ENCODE measurements at places on chromosomes 16 and 17. TPM values are rescaled to one million over a fixed set of nuclear protein-coding genes. Genes with fewer than 3 reads are reported as not detected.

KRT31 gene
- total RNA-seq: not detected

GNGT2 gene
- total RNA-seq: 40.2 TPM

MAPT gene
- total RNA-seq: 0.57 TPM

TMIGD1 gene
- total RNA-seq: not detected

NT5M gene
- 6.0 TPM for total RNA-seq

MIS12 gene
- 26.4 TPM for total RNA-seq

GRCh38 chr17:66849851-66850580 is 15.1 kb downstream of the CACNG5 start:
- DNase-seq: no peak

DNA sequence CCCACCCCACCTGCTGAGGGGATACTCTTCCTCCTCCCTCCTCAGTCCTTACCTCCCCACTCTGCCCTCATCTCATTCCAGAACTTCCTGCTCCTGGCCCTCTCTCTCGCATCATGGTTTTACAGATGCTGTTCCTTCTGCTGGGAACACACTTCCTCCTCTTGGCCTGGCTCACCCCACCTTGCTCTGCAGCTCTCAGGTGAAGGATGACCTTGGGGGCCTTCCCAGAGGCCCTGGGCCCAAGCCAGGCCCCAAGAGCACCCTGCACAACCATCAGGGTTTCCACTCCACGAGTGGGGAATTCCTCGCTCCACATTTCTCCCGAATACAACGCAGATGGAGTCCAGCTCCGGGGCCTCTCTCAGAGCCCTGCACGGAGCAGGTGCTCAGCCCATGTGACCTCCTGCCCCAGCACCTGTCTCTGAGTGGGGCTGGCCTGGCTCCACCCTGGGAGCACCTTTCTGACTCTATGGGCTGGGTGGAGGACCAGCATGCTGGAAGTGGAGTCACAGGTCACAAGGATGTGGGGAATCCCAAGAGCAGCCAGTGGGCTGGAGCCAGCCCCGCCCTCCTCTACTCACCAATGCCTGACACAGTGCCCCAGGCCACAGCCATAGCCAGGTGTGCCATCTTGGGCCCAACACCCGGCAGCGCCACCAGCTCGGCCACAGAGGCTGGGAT is 4.5 kb downstream of the NTHL1 start:
- DNase-seq: no peak

GRCh38 chr16:12518241-12519175 is 285.2 kb downstream of the CPPED1 start:
- no peak for DNase-seq

DNA sequence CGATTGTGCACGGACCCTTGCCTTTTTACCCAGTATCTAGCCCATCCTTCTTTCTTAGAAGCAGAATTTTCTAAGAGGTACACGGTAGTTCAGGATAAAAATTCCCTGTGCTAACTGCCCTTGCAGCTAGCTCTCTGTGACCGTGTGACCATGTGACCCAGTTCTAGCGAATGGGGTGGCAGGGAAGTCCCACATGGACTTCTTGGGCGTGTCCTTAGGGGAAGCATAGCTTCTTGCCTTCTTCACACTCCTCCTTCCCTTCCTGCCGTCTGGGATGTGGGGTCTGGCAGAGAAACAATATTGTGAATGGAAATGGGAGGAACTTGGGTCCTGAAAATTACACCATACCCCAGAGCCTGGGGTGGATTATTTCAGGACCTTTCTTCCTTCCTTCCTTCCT is 670.7 kb downstream of the MAF start:
- DNase-seq: no peak

DNA sequence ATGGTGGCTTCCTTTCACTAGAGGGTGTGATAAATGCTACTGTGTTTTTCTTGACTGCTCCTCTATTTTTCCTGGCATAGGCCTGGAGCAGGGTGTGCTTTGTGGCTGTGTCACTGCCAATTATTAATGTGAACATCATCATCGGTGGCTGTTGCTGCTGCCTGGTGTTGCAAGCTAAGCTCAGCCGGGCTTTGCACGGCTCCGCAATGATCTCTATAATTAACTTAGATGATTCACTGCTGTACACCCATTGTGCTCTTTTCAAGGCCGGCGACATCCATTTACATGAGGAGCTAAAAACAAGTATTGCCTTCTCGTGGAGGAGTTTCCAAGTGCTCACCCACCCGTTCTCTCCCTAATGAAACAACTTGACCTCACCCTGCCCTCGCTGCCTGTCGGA is 160.1 kb upstream of the IRX3 start:
- no peak for DNase-seq

DNA sequence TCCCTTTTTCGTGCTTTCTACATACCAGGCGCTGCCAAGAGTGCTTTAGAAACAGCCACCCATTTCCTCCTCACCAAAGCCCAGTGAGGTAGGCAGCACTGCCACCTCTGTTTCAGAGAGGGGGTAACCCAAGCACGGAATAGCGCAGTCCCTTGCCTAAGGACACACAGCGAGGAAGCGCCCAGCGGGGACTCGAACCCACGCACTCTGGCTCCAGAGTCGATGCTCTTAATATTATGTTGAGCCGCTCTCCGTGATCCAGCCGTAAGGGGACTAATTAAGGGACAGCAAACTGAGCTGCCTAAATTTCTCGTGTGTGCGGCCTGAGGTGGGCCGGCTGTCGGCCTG is 497 bp downstream of the CES1 start:
- DNase-seq: no peak

- DNase-seq: no peak
These were observed 201.6 kb downstream of the TMEM114 start for GRCh38 chr16:8388684-8389083.

DNA sequence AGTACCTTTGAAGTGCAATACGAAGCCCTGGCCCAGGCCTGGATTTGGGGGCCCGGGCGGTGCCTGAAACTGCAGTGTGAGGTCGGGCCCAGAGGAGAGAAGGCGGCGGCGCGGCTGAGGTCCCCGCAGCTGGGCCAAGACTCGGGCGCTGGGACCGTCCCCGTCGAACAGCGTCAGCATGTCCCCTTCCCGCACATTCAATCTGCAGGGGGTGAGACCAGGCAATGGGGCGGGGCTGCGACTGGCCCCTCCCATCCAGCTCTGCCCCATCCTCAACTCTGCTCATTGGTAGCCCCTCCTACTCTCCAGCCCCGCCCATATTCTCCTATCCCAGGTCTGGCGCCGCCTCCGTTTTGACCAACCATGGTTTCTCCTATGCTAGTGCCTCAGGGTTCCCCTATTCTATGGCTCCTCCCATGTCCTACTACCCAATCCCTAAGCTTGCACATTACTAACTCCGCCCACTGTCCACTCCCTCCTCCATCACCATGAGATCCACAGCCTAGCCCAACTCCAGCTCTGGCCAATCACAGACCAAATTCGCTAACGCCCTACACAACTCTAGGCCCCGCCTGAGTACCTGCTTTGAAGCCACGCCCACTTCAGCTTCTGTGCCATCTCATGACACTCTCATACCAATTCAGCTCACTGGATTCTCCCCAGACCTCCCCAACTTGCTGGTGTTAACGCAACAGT is 14.4 kb upstream of the CDIPT start:
- DNase-seq: no peak

GRCh38 chr16:1003391-1004347 is 22.1 kb downstream of the SOX8 start:
- DNase-seq: no peak

DNA sequence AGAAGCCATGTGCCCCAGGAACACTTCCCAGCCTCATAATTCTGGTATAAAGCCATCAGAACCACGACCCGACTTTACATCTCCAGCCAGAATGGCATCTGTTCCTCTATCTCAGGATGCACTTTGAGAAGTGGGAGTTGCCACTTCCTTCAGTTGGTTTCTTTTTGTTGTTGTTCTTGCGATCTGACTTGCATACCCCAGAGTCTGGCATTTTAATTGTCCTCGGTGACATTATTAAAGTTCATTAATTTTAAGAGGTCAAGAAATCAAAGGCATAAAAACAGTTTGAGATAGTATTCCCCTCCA is 13.5 kb downstream of the MARCHF10 start:
- no peak for DNase-seq

DNA sequence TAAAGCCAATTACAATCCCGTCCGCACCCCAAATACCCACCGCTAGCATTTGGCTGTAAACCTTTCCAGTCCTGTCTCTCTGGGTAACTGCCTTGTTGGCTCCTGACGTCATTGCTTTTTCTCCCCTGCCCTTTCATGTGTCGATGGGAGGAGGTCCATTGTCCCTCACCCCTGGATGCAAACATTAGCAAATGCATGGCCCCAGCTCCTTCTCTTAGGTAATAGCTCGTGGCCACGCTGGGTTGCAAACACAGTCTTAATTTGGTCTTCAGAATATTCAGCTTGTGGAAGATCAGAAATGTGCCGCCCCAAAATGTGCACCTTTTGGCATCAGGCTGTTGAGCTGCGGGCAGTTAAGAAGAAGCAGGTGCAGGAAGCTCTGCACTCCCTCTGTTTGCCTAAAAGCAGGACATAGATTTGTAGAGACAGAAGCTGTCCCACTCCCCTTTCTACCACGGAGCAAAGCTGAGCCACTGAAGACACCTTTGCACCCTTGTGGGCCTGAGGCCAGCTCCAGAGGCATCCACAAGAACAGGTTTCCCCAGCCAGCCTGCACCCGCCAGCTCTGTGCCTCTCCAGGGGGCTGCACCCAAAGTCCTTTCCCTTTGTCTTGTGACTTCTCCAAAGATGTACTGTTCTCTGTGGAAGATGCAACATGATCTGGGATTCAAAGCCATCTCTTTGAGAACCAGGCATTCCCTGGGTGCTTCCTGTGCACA is 127.3 kb downstream of the MGAT5B start:
- DNase-seq: no peak

Measured in activated naive CD4-positive, alpha-beta T cell treated with anti-CD3 and anti-CD28 coated beads, Interleukin-2, amount 50 U/mL, for 72 hours (primary cell).